Activated CD8-positive, alpha-beta memory T cell treated with anti-CD3 and anti-CD28 coated beads for 4 hours (primary cell): ENCODE measurements at places on chromosomes 5 and 9.
A peak's percentile ranks its signal among the peaks of the same experiment; 100 is the strongest.

DNA sequence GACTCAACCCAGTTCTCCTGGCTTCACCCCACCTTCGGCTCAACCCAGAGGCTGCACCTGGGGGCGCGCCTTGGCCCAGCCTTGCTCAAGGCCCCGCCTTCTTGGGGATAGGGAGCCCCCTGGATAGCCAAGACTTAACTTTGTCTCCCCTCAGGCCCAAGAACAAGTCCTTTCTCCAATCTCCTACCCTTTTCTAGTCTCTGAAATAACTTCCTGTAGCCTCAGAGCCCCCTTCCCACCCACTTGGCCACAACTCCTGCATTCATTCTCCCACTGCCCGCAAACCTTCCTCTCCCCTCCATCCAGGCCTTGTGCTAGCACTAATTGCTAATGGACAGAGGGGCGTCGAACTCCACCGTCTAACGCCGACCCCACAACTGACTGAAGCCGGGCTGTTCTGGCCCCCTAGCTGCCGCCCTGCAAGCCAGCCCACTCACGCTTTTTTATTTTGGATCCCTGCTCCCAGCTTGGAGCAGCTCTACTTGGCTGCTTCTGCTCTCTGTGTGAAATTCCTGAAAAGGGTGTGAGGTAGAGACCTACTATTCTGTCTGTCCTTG lies 579 bp upstream of the ASTN2 start:
- no peak for DNase-seq

DNA sequence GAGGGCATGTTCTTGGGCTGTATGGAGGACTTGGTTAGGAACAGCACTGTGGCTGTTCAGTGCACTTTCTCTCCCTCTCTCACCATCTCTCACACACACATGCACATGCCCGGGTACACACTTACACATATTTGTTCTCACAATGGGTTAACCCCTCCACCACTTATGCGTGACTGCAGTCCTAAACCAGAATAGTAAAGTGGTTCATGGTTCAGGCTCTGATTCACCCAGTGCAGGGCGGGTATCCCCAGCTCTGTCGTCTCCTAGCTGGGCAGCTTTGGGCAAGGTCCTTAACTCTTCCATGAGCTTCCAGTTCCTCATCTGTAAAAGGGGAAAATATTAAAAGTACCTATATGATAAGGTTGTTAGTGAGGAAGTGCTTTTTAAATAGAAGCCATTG lies 45.3 kb upstream of the GALNT10 start:
- DNase-seq: no peak

DNA sequence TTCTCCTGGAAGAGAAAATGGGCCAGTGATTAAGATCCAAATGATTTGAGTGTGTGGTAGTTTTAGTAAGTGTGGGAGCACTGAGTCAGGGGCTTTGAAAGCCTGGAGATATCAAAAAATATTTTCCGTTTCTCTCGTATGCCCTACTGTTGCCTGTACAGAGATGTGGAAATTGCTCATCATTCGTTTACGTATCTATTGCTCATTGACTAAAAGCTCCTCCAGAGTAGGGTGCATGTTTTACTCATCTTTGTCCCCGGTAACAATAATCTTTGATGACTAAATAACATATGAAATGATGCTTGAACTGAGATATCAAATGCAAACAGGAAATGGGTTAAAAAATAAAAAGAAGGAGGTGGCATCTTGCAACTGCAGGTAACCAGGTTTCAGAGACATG lies 114.2 kb upstream of the FST start:
- DNase-seq: no peak

- DNase-seq: no peak
Measured at GRCh38 chr9:85515021-85515420, 226.7 kb downstream of the AGTPBP1 start.

- no peak for DNase-seq
Measured at GRCh38 chr9:76873056-76873792, 32.7 kb downstream of the PRUNE2 start.

DNA sequence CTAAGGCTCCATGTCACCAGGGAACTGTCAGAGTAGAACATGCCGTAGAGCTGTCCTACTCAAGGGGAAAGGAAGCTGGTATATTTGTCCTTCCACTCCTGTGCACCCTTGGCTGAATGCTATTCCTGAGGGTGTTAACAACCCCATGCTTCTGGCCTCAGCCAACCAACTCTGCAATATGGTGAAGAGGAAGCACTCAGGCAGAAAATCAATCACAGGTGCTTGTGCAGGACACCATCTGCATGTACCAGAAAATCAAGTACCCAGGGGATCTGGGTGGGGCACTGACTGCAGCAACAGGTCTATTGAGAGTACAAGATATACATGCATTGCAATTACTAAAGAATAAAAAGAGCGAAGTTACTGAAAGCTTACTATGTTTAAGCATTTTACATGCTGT lies 51.4 kb upstream of the NEK6 start:
- no peak for DNase-seq

- DNase-seq: no peak
Measured at GRCh38 chr9:118992813-118993794, 376.1 kb downstream of the BRINP1 start.

DNA sequence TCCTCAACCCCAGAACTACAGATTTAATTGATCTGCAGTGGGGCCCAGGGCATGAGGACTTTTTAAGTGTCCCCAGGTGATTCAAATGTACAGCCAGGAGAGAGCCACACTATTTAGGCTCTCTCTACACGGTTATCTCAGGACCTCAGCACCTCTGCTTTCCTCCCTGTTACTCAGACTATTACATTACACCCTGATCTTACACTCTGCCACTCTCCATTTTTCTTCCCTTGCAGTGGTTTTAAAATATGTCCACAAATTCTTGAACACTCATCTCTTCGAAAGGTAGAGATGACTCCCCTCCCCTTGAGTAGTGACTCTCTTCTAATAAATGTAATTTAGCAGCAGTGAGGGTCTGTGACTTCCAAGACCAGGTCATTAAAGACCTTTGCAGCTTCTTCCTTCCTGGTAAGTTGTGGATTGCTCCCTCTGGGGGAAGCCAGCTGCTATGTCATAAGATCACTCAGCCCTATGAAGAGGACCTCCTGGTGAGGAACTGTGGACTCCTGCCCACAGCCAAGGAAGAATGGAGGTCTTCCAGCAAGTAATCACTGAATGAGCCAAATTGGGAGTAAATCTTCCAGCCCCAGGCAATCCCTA lies 87.5 kb upstream of the SSBP2 start:
- no peak for DNase-seq

DNA sequence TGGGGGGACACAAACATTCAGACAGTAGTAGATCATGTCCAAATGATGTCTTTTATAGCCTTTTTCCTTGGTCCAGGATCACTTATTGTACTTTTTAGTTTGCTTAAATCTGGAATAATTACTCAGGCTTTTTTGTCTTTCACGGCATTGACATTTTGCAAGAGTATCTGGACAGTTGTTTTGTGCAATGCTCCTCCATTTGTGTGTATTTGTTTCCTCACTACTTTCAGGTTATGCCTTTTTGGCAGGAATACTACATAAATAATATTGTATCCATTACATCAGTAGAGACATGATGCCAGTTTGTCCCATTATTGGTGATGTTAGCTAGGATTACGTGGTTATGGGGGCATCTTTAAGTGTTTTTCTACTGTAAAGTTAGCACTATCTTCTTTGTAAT lies 238.3 kb downstream of the MAN2A1 start:
- DNase-seq: no peak

DNA sequence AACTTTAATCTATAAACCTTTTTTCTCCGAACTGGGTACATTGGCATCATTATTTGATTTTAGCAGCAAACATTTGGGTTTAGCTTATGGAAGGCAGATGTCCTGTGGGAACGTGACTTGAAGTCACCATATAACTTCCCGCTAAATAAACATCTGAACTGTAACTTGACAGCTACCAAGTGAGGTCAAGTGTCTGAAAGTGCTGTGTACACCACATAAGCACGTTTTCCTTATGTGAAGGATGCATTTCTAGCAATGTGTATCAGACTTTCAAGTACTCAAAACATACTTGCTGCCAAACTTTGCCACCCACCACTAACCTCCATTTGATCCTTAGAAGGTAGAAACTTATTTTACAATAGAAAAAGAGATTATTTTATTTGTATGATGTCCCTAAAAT lies 35.7 kb downstream of the SLC1A3 start:
- DNase-seq: no peak

DNA sequence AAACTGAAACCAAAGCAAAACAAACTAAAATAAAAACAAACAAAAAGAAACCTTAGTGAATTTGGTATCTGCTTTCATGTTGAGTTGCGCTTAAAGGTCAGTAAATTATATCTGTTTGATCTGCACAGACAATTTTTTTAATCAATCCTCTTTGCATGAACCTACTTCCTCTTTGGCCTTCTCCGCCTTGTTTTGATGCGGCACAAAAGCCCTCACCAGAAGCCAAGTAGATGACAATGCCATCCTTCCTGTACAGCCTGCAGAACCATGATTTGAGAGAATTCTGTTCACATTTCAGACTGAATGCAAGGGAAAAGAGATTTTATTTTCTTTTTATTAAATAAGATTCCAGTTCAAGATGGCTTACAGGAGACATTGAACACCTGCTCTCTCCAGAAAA lies 473.6 kb upstream of the FTMT start:
- DNase-seq: no peak

GRCh38 chr9:87035879-87036278 lies 88.6 kb upstream of the GAS1 start:
- DNase-seq: no peak

- no peak for DNase-seq
Measured at GRCh38 chr5:83744821-83745220, 24.2 kb upstream of the HAPLN1 start.

GRCh38 chr9:75265525-75265972 lies 177.2 kb downstream of the OSTF1 start:
- no peak for DNase-seq

- DNase-seq: no peak
Measured at GRCh38 chr9:129958796-129959195, 84.2 kb downstream of the FNBP1 start.

DNA sequence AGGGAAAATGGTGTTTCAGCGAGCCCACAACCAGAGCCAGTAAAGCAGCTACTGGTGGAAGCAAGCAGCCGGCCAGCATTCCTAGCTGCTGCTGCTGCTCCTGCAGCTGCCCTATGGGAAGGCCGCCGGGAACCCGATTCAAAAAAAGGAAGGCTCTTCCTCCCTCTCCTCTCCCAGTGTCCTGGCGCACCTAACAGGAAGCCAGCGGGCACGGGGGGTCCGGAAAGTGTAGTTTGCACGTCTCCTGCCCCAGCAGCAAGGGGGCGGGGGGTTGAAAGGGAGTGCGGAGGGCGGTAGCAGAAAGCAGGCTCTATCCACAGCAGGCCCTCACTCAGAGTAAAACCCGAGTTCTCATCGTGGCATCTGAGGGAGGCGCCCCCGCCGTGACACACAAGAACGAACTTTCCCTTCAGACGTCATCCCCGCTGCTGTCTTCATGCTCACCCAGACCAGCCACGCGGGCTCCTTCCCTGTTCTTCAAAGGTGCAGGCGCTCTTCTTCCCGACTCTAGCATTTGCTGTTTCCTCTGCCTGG lies 16.5 kb downstream of the GRXCR2 start:
- DNase-seq: no peak

- DNase-seq: no peak
Measured at GRCh38 chr9:137279741-137280473, 2.4 kb downstream of the TOR4A start.

GRCh38 chr9:136231478-136232297 lies 13.9 kb downstream of the QSOX2 start:
- DNase-seq: no peak

DNA sequence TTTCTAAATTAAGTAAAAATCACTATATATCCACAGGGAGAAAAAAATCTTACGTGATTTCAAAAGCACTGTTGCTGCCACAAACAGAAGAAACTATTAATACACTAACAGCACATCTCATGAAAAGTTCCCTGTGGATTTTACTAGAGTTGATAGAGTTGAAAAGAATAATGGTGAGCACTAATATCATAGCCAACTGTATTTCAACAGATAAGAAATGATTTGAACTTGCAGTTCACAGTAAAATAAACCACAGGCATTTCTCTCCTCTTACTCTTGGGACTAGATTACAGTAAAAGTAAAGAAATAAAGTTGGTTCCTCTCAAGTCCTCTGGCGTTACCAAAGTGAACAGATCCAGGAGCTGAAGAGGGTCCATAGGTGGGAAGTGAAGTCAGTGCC lies 27.9 kb downstream of the AGTPBP1 start:
- no peak for DNase-seq

DNA sequence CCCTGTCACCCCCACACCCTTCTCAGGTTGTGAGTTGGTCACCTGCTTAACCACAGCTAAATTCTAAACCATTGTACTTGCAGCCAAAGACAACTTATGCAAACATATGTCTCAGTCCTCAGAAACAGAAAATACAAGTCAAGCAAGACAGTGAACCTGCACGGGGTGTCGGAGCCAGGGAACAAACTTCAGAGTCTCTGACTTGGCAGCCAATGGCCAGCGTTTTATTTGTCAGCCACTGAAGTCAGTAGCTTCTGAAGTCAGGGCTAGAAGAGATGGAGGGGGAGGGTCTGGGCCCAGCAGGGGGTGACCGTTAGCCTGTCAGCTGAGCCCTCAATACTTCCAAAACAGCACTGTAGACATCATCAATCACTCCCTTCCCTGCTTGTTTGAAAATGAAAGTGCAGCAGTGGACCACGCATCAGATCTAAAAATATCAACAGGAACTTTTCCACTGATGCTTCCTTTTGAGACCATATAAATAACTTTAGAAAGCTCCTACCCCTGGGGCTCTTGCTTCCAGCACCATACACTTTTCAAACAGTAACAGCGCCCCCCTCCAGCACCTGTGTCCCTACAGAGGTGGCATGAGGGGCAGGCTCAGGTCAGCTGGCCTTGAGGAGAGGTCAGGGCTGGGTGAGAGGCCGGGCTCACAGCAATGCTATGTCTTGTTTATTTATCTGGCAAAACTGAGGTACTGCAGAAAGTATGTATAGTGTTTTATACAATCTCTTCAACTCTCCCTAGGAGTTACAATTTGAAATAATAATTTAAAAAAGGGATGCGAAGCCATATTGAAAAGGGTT lies 142.5 kb downstream of the ACER2 start:
- no peak for DNase-seq

DNA sequence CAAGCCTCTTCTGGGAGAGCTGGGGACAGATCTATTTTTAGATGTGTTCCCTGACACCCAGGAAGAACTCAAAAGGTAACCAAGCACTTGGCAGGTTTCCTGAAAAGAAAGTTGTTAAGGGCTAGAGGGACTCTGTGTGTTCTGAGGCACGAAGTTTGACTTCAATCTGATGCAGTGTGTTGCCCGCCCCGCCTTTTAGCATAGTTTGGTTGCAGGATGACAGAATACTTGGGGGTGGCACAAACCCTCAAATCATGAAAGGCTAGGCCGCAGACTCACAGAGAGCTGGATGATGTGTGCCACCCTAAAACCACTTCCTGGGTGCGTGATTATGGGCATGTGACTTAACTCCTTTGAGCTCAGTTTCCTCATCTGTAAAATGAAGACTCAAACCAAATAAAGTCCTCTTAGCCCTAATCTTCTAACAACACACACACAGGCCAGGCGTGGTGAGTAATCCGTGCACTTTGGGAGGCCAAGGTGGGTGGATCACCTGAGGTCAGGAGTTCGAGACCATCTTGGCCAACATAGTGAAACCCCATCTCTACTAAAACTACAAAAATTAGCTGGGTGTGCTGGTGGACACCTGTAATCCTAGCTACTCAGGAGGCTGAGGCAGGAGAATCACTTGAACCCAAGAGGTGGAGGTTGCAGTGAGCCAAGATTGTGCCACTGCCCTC lies 12.8 kb upstream of the NDFIP1 start:
- peak; percentile 56 for DNase-seq

GRCh38 chr5:154444556-154445421 lies 1.0 kb upstream of the SAP30L start:
- DNase-seq: no peak
